ENCODE measurements at places on chromosomes 12 and 14.

DNA sequence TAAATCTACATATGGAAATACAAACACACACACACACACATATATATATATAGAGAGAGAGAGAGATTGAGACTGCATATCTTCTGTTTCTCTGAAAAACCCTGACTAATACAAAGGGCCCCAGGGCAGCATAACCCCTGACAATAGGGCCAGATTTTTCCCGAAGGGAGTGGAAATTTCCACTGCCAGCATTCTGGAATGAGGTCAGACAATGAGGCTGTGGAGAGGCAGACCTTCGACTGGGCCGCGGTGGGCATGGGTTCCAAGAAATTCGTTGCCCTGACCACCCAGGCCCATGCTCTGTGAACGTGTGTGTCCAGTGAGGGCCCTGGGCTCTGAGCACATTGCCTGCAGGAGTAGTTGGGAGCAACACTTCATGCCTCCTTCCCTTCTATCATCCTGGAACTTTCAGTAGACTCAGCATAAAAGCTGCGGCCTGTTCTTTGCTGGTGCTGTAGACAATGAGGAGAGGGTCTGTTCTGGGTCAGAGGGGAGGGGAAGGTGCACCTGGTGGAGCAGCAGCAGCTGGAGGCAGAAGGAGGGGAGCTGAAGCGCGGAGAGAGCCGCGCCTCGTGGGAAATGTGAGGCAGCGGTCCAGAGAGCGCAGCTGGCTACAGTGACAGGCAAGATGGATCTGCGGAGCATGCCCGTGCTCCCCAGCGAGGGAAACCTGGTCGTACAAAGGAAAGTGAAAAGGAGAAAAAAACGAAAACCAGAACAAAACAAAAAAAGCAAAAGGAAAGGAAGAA, 25.6 kb upstream of the CCDC60 start:
- ATAC-seq: no peak

DNA sequence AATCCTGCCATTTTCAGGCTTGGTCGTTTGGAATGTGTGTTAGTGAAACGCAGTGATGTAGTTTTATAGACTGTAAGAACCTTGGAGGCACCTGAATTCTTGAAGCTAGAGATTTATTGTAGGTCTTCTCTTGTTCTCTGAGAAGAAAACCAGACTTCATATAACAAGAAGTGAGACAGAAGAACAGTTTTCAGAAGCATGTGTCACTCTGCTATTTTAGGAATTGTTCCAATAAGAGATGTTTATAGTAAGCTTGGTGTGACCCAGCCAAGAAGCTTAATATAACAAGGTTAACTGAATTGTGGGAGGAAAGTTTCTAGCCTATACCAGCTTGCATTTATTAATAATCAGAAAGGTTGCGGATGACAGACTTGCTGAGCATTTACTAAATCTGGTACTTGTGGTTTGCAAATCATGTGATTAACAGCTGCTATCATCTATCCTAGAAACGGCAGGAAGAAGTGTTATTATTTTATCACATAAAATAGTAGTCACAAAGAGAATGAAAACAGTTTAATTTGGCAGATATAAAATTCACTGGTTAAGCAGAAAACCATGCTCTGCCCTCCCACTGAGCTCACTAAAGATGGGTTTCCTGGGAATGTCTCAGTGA, 49.2 kb upstream of the BCAT1 start:
- ATAC-seq: peak; percentile 89

GRCh38 chr14:85909581-85909980, 379.6 kb downstream of the FLRT2 start:
- ATAC-seq: no peak

GRCh38 chr12:53207042-53207441, at the start of gene ITGB7:
Gene ITGB7, minus strand, starts transcription at chr12:53207251. Its CDS starts 6,808 bp downstream, at chr12:53200443.
- peak; percentile 55 for ATAC-seq
